ENCODE measurements at places on chromosomes 1 and 21.

- DNase-seq, result peak; percentile 79
Measured at GRCh38 chr1:112700290-112701226, 6.4 kb downstream of the RHOC start.

GRCh38 chr1:212587016-212587887 lies 21.3 kb upstream of the ATF3 start:
- DNase-seq, result no peak

- DNase-seq, result no peak
Measured at GRCh38 chr1:43366601-43367025, 1.2 kb downstream of the ELOVL1 start.

DNA sequence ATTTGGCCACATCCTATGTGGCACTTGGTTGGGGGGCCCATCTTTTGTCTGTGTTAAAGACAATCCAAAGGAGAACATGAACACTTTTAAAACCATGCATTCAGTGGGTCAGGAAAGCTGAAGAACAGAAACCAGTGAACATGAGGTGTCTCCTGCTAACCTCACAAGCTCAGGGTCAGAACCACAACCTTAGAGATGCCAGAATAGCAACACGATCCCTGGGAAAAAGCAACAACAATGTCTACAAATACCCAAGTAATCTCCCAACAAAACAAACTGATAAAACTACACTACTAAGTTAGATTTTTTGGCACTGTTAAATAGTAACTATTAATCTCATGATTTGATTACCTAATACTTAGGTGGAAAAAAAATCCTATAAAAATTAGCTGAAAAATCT lies 34.1 kb upstream of the GNG4 start:
- no peak for DNase-seq

DNA sequence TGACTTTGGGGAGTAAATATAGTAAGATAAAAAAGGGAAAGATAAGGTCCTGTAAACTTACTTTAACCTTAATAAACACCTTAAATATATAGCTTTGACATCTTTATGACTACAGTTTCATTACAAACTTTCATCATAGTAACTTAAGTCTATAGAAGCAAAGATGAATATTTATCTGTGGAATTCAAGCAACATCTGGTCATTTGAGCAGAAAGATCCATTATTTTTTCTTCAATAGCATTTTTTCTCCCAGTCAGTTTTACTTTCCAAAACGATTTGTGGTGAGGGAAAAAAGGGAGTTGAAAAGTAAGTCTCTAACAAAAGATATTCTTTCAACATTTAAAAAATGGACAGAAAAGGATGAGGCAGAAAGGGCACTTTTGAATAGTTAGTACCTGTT lies 69.0 kb downstream of the HMCN1 start:
- no peak for DNase-seq

DNA sequence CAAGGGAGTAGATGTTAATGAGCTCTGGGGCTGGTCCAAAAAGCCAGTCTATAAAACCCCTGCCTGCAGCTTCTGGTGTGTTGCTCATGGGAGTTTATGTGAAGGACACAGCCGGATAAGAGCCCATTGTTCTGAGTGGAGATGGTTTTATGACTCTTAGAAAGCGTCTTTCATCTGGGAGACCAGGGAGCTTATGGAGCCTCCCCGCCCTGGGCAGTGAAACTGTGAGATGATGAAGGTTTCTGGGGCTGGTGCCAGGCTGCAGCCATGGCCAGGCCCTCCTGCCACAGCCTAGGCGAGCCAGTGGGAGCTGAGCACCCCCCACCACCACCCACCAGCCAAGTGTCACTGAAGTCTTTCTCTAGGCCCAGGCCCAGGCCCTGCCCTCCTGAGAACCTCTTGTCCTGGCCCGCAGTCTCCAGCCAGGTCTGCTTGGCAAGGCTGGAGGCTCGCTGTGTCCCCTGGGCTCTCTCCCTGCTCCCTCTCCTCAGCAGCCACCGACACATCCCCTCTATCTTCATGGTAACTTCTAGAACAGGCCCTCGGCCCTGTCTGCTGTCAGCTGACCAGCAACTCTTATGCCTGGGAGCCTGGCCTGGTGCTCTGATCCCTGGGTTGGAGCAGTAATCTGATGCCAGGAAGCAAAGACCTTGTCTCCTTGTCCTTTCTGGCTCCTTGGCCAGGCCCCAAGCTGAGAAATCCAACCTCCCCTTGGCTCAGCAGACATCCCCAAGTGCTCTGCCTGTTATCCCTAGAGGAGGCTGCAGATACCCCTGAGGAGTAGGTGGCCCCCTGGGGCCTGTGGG lies 7.6 kb upstream of the ARHGEF10L start:
- DNase-seq, result no peak

DNA sequence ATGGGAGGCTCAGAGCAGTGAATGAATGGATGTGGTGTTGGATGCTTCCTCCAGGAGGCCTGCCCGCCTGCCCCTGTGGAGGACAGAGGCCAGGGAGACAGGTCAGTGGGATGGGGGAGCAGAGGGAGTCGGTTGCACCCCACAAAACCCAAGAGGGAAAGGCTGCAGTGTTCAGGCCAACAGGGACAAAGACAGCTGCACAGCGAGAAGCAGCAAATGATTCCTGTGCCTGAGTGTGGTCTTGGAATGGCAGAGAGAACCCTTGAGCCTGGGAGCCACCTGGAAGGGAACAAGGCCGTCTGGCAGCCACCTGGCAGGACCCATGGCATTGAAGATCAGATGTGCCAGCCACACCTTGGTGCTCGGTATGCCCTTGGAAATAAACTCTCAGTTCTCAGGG lies 8.1 kb downstream of the TFF3 start:
- no peak for DNase-seq
